ENCODE measurements at places on chromosomes 16 and 17. TPM values are rescaled to one million over a fixed set of nuclear protein-coding genes. Genes with fewer than 3 reads are reported as not detected.

Gene HEATR9
- total RNA-seq: not detected

Gene SMYD4
- total RNA-seq: 6.8 TPM

Gene ITGA2B
- 1.6 TPM for total RNA-seq

Gene WDR45B
- 93.2 TPM for total RNA-seq

Gene SMIM22
- not detected for total RNA-seq

Gene CA5A
- not detected for total RNA-seq

Gene PRR35
- total RNA-seq: 0.20 TPM

Gene PYDC1
- not detected for total RNA-seq

Gene C1QTNF1
- total RNA-seq: 38.9 TPM

Gene LRRC36
- total RNA-seq: not detected

Gene NPTX1
- 202 TPM for total RNA-seq

Gene ZNF213
- 12.6 TPM for total RNA-seq

Gene KIAA0513
- 2.0 TPM for total RNA-seq

Gene CCL4L2
- total RNA-seq: not detected

Gene ITGAE
- total RNA-seq: 81.5 TPM

Gene ACTG1
- 5,443 TPM for total RNA-seq

Gene MARVELD3
- total RNA-seq: not detected

Gene SUZ12
- 23.7 TPM for total RNA-seq

Gene CENPX
- total RNA-seq: 201 TPM

Gene NPW
- total RNA-seq: 1.0 TPM

Gene PHOSPHO1
- 0.97 TPM for total RNA-seq

Gene ST6GALNAC2
- 0.98 TPM for total RNA-seq

Gene ARMC7
- total RNA-seq: 17.9 TPM

Gene ZDHHC7
- total RNA-seq: 66.7 TPM

Gene WFDC1
- total RNA-seq: not detected

Gene CCL7
- not detected for total RNA-seq

Gene ARMC5
- total RNA-seq: 11.8 TPM

Gene KCNG4
- not detected for total RNA-seq

Gene ZNF500
- 10.9 TPM for total RNA-seq

Gene MT4
- not detected for total RNA-seq

Gene GPRC5B
- total RNA-seq: 30.9 TPM

Gene C16orf90
- total RNA-seq: not detected

Gene RMI2
- 37.1 TPM for total RNA-seq

Gene IRX3
- 5.1 TPM for total RNA-seq

Gene ZNHIT3
- 80.7 TPM for total RNA-seq

Gene STH
- total RNA-seq: not detected

Gene EVI2A
- not detected for total RNA-seq

Gene RGS11
- total RNA-seq: 4.4 TPM

Gene CEP295NL
- total RNA-seq: 0.64 TPM

Gene FOXF1
- total RNA-seq: not detected

Gene MEFV
- total RNA-seq: not detected

Gene NOXO1
- not detected for total RNA-seq

Gene CORO6
- total RNA-seq: 6.6 TPM

Gene ARSG
- 1.9 TPM for total RNA-seq

Gene OR4D1
- not detected for total RNA-seq

Gene ZNF423
- total RNA-seq: 0.07 TPM

Gene MYADML2
- not detected for total RNA-seq

Gene KRT23
- not detected for total RNA-seq

Gene CA7
- not detected for total RNA-seq

Gene POLDIP2
- 124 TPM for total RNA-seq

Gene ATPAF2
- 19.6 TPM for total RNA-seq

Gene PLLP
- 1.0 TPM for total RNA-seq

Gene SECTM1
- 1.4 TPM for total RNA-seq

Measured in A549 treated with ZK216348 at 1 μM for 4 hours (cell line).